Mesendoderm (in vitro differentiated cells): ENCODE measurements at places on chromosomes 6 and 20.
A peak's percentile ranks its signal among the peaks of the same experiment; 100 is the strongest.

DNA sequence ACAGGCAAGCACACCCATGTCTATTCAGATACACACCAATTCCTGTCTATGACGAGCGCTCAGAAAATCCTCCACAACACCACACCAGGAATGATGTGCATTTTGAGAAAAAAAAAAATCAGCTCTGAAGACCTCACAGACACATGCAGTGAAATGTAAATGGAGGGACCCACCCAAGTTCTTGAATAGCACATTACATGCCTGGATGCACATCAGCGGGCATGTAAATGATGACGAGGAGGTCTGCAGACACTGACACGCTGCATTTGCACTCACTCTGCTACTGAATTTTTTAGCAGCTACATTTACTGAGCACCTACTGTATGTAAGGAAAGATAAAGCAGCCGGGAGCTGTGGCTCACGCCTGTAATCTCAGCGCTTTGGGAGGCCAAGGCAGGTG, 14.7 kb downstream of the NRSN2 start:
- no peak for DNase-seq

GRCh38 chr6:111590209-111590980, 15.3 kb downstream of the TRAF3IP2 start:
- no peak for DNase-seq

DNA sequence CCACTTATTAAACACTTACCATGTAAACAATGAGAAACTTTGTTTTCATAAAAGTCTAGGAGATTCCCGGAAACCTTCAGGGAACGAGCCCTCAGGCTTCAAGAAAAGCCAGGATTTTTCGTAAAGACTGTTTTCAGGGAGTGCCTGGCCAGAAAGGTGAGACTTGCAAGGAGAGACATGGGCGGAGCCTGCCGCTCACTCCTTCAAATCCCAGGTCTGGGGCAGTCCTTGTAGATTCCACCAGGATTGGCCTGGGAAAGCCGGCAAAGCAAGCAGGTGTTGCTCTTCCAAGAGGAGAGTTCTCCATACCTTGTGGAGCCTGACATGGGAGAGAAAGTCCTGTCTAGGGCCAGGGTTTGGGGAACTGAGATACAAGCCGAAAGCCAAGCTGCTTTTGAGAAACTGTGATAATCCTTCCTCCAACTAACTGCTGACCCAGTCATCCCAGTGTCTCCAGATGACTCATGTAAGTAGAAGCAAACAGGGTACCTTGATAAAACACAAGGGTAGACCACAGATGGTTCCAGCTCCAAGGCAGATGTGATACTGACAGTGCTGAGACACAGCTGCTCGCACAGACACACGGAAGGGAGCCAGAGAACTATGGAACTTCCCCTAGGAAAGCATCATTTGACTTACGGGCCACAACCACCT, 69.4 kb upstream of the NAA20 start:
- peak; percentile 75 for DNase-seq

- DNase-seq: peak; percentile 74
Measured at GRCh38 chr6:98787961-98788360, 46.4 kb upstream of the POU3F2 start.

- peak; percentile 53 for DNase-seq
Measured at GRCh38 chr6:105509506-105510331, 106.8 kb upstream of the PREP start.

GRCh38 chr6:34529665-34530327, 26.3 kb downstream of the SPDEF start:
- no peak for DNase-seq

GRCh38 chr20:46681032-46681854, 8.0 kb downstream of the TP53RK start:
- peak; percentile 82 for DNase-seq

- no peak for DNase-seq
Measured at GRCh38 chr20:5156675-5157448, 30.1 kb downstream of the CDS2 start.

DNA sequence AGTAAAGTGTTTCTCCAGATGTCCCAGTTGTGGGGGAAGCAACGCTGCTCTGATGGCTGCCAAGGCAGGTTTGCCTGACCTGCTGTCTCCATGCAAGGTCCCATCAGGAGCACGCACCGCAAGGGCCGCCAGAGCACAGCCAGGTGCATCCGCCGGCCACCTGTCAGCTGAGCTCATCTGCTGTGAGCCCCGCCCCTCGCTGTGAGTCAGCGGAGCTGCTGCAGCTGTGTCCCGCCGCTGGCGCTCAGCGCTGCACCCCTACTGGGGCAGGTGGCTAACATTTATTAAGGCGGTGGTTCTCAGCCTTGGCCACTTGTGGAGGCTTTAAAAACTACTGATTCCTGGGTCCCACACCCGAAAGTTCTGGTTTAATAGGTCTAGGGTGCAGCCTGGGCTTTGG, 225.7 kb downstream of the UST start:
- peak; percentile 93 for DNase-seq

DNA sequence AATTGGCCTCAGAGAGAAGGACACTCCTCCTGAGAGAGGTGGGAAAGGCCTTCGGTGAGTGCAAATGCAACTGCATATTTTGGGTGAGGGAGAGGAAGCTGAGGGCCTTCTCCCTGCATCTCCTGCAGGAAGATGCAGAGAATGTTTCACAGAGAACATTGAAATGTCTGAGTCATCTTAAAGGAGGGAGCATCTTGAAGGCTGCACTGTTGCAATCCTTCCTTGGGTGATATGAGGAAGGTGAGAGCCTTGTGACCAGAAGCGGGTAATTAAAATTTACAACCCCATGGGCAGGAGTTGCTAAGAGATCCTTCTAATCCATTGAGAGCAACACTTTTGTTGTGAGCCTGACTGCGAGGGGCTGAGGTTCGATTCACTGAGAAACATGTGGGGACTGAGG, 375.7 kb upstream of the MARCKS start:
- DNase-seq: peak; percentile 52

GRCh38 chr20:9028419-9028818, 40.5 kb upstream of the PLCB4 start:
- no peak for DNase-seq

- DNase-seq: no peak
Measured at GRCh38 chr6:40936818-40937251, 102.2 kb downstream of the UNC5CL start.

GRCh38 chr6:167745670-167746389, 80.9 kb upstream of the AFDN start:
- no peak for DNase-seq

DNA sequence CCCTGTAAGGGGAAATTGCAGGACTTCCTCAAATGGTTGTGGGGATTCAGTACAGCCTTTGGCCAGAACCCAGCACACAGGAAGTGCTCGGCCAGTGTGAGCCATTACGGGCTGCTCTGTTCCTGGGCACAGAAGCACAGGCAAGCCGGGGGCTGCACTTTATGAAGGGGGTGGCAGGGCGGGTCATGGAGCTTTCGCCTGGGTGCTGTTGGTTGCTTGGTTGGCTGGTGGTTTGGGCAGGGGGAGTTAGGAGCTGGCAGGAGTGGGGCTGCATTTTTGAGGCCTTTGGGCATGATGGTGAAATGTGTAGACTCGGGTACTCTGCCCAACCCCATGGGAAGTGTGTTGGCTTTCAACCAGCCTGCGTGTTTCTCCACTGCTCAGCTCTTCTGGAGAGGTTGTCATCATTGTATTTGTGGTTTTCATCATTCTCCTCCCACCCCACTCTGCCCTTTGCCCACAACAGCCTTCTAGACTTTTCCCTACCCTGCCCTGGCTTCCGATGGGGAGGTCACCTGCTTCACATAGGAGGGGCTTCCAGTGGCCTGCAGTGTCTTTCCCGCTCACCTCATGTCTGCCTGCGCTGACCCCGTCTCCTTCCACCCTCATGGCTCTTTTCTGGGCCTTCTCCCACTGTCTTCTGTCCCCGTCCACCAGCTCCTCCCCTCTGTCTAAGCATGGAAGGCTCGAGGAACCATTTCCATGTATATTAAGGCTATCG, 16.1 kb upstream of the RBM38 start:
- DNase-seq: no peak

- no peak for DNase-seq
Measured at GRCh38 chr6:20841806-20842205, 307.5 kb downstream of the CDKAL1 start.

DNA sequence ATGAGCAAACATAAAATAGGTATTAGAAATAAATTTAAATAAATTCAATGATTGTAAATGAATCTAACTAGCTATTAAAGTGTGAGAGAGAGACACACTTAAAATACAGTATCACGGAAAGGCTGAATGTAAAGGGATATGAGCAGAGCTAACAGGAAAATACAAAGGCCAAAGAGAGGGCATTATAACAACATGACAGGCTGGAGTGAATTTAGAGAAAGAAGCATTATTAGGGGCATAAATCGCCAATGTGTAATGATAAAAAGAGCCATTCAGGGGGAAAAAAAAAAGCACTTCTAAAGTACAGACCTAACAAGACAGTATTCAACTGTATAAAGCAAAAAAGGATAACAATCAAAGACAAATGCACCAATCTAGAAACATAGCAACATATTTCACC, 28.1 kb downstream of the DACT2 start:
- no peak for DNase-seq

DNA sequence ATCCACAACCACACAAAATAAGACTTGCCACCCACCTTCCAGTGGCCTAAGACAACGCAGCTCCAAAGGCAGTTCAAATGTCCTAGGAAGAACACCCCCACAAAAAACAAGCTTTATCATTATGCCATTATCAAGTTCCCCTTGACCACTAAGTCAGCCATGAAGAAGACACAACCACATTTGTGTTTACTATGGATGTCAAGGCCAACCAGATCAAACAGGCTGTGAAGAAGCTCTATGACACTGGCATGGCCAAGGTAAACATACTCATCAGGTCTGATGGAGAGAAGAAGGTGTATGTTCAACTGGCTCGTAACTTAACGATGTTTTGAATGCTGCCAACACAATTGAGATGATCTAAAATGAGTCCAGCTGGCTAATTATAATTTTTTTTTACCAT, 26.1 kb downstream of the SEC63 start:
- DNase-seq: no peak

GRCh38 chr6:129920103-129920798, 59.1 kb upstream of the TMEM244 start:
- no peak for DNase-seq

DNA sequence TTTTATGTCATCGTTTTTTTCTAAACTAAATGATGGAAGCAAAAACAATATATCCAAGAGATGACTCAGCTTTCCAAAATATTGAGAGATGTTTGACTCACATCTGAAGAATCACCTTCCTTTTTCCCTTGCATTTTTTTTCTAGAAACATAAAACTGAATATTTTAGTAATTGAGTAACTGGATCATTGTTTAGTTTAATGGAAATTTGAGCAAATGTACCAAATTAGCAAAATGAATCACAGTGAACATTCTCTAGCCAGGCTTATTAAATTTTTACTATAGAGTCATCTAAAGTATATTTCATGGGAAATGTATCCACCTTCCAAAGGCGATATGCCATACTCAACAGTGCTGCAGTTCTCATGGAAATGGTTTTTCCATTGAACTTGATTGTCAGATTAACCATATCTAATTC, 145.5 kb downstream of the TENT5A start:
- no peak for DNase-seq

DNA sequence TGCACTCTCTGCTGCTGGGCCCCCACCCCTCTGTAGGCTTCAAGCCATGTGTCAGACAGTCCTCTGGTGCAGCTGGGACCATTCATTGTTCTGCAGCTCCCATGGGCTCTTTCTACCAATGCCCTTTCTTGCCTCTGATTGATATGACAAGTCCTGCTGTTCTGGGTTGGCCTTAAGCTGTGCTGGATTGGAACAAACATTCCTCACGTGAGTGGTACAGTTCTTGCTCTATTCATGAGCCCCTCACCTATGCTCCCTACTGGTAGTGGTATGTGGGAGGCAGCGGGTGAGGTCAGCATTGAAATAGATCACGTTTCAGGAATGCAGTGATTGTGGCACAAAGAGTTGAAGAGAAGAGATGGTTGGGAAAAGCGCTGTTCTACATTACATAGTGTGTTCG, 48.8 kb upstream of the RALY start:
- peak; percentile 69 for DNase-seq
